Cardiac septum (tissue), 1 donor: ENCODE measurements at places on chromosomes 11 and 22. TPM values are rescaled to one million over a fixed set of nuclear protein-coding genes. Genes with fewer than 3 reads are reported as not detected.

The NRXN2 gene
- 3.5 TPM for total RNA-seq

The KBTBD3 gene
- total RNA-seq = 7.2 TPM

The GGTLC3 gene
- total RNA-seq = not detected

The ANO5 gene
- 58.4 TPM for total RNA-seq

The SCGB1C1 gene
- total RNA-seq = not detected

- DNase-seq = no peak
Observed at GRCh38 chr22:50691521-50691920, 18.9 kb downstream of the SHANK3 start.

DNA sequence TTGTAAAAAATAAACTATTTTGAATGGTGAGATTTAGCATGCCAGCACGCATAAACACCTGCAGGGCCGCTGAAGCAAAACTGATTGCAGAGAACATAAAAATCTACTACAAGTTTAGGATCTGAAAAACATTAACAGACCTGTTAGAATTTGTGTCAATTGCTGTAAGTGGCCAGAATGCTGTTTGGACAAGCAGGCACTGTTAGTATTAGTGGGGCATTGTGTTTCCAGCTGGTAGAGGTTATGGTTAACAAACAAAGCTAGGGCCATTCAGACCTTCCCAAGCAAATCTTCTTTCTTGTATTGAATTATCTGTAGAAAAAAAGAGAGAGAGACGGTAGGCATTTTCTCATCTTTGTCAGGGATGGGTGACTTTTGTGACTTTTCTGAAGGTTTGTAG, 57.6 kb upstream of the OLFML1 start:
- no peak for DNase-seq

GRCh38 chr11:131692151-131692550, 321.7 kb downstream of the NTM start:
- no peak for DNase-seq

DNA sequence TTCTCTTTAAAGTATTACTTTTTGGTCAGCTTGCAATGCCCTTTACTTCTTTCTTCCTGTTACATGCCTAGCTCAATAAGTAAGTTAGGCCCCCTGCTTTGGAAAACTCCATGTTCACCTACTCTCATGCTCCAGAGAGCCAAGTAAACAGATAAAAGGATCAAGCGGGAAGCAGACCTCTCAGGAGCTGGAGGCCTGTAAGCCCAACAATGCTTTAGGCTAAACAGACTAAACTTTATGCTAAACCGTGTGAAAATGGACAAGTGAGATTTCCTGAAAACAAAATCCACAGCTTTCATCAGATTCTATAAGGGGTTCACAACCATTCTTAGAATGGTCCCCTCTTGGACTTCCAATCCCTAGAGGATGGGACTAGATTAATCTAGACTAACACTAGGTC, 40.2 kb downstream of the CELF1 start:
- no peak for DNase-seq

DNA sequence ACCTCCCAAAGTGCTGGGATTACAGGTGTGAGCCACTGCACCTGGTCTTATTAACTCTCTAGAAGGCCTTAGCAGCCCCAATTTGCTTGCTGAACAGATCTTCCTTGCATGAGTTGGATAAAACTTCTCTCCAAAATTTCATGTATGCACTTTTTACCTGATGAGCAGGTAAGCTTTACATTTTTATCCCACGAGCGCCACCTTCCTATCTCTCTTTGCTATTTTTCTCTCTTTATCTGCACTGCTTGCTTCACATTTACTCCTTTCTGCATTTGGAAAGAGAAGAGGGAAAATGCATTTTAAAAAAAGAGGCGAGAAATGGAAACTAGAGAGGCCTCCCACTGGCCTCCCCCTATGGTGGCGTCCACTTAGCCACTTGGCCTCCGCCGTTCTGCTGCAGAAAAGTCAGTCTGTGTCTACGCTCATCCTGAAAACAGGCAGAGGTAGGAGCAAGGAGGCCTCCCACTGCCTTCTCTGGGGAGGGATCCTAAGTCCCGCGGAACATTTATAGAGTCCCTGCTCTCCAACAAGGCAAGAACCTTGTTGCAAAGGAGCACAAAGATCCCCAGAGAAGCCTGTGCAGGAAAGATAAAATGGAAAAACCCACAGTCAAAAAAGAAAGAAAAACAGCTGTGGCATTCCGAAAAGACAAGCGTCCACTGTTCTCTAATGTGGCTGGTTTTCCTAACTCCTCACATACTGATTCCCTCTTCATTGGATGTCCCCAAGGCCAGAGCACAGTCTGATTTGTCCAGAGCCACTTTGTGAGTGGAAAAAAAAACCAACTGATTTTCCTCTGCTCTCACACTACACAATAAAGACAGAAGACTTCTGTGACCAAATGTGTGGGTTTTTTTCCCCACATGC, 62.2 kb upstream of the INCENP start:
- DNase-seq = no peak

DNA sequence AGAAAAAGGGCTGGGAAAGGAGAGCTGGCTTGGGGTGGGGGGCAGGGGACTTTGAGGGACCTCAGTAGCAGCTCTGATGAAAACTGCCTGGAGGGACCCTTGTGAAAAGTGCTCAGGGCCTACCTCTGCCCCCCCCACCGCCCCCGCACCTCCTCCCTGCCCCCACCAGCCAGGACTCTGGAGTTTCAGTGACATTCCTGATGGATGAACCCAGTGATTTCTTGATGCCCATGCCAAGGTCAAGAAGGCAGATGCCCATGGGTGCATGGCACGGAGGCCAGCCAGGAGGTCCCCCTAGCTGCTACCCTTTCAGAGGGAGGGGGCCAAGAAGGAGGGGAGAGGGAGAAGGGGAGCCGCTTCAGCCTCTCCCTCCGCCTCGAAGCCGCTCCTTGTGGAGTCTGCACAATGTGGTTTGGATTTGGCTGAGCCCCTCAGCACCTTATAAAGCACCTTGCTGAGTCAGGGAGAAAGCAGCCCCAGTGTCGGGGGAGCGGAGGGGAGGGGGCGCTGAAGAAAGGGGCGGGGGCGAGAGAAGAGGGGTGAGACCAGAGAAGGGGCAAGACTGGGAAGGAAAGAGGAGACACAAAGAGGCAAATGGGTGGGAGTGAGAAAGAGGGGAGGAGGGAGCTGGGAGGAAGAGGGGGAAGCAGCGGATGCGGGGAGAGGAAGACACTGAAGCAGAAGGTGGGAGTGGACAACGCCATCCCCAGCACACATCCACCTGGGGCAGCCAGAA, 2.1 kb upstream of the CLCF1 start:
- no peak for DNase-seq

DNA sequence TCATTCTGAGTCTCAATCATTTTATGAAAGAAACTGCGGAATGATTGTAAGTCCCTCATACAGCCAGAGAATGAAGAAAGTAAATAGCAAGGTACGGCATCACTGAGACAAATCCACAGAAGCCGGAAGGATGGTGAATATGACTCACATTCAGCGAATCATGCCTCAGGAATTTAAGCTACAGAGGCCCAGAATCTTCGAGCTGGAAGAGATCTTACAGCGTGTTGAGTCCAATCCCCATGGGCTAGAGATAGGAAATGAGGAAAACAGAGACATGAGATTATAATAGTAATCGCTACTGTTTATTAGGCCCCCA, 173.2 kb downstream of the KIF18A start:
- DNase-seq = no peak

DNA sequence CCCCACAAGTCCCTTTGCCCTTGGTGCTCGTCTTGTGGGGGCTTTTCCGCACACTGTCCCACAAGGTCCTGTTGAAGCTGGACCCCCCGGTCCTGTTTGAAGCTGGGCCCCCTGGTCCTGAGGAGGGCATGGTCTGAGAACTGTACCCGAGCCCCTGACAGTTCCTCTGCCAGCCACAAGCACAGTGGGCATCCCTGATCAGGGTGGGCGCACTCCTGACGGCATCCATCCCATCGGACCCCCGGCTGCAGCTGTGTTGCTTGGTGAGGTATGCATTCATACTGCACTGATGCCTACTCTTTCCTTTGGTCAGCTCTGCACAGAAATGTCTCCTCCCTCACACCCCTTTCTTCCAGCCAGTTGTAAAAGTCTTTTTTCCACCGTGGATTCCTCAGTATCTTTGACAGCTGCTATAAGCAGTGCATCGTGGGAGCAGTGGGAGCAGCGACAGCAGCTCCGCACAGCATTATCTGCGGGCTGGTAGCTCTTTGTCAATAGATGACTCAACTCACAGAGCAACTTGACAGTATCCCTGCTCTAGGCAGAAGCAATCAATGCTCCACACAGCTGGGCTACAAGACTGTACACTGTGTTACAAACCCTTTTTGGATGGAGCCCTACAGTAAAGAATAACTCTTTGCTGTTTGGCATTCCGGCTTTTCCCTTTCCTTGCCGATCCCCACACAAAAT, 1030.8 kb upstream of the CCDC90B start:
- DNase-seq = no peak

DNA sequence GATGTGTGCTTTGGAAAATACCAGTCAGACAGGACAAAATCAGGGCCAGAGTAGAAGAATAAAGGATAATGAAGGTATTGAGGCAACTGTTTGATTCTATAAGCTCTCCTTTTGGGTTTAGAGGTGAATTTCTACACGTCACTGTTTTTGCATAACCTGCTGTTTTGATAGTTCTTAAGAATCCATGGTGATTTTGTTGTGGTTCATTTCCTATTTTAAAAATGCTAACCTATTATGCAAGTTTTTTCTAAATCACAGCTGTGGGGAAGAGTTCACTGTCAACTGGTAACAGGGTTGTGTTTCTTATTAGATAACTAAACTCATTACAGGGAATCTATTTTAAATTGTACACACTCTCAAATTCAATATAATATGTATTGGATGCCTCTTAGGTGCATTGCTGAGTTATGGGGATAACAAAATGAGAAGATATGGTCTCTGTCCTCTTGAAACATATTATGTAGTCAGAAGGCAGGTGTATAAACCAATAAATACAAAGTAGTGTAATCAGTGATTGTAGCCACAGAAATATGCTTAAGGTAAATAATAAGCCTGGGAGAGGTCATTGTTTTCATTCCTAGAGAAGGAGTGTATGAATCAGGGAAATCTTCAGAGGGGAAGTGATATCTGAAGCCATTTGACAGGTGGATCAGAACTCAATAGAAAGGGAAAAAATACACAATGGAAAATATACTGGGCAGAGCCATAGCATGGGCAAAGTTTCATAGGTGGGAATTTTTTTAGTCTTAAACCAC, 192.5 kb downstream of the FAT3 start:
- DNase-seq = no peak

DNA sequence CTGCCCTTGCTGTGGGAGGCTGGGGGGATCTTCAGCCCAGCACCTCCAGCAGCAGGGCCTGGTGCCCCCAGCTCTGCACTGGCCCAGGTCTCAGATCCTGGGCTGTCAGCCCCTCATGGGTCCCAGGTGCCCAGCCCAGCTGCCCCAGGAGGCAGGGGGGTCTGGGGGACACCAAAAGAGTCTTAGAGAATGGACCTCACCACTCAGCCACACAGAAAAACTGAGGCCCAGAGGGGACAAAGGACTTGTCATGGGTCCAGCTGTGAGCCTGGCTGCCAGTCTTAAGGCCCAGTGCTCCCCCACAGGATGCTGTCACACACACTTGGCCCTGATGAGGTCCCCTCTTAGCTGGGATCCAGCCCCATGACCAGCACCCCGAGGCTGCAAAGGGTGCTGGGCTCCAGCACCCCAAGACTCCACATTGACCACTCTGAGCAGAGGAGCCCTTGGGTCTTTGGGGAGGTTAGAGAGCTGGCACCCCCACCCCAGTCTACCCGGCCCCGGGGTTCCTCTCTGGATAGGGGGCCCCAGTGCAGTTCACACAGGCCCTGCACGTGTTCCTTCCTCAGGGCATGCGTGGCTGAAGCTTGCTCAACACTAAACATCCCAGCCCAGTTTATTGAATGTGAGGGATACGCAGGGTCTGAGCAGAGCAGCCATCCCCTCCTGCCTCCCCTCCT, 54.4 kb downstream of the IGLL5 start:
- peak; percentile 46 for DNase-seq

GRCh38 chr11:118621784-118622375, 14.5 kb downstream of the PHLDB1 start:
- DNase-seq = no peak

DNA sequence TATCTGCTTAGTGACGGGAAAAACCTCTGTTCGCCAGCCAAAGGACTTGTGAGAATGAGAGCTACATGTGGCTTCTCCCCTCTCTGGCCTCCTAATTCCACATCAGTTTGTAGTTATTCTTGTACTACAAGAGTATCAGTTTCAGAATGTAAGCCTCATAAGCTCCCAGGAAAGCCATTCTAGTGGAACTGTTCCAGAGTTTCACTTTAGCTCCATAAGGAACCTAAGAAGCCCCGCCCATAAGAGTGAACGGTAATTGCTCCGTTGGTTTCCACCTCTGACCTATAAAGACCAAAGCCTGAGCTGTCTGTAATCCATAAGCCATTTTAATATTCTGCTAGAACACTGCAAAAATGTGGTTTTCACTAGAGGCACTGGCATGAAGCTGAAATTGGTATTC, 53.0 kb downstream of the SIK3 start:
- no peak for DNase-seq

- DNase-seq = no peak
Observed at GRCh38 chr11:68411501-68411991, 49.0 kb upstream of the PPP6R3 start.

DNA sequence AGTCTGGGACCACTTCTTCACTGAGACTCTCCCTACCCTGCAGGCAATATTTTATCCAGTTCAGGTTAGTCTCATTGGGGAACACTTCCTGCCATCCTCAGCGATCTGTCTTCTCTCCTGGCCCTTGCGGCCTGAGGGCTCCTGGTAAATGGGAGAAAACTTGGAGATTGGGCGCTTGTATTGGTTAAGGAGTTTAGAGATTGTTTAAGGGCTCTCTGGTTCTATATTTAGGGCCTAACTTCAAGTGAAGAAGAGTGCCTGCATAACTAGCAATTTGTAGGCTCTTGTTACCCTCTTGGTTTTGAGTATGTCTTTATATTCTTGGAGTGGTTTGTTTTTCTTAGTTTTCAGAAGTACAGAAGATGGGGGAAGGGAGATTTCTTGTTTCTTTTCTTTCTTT, 72.7 kb downstream of the TRAF6 start:
- no peak for DNase-seq

- no peak for DNase-seq
Observed at GRCh38 chr11:96388891-96389719, 607 bp downstream of the CCDC82 start.

GRCh38 chr11:66820381-66820780, 22.9 kb upstream of the RCE1 start:
- DNase-seq = no peak

DNA sequence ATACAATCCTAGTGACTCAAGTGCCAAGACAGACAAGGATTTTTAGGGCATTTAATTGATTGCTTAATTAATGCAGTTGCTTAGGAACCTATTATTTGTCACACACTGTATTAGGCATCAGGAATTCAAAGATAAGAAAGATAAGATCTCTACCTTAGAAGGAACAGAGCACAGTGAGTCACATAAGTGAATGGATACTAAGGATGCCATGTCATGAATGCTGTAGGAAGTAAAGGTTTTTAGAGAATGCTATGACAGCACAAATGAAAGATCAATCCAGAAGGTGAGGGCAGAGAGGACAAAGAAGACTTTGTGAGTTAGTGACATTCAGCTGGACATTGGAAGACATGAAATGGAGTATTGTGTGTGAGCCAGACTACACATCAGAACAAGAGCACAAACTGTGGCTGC, 147.9 kb upstream of the DDI1 start:
- DNase-seq = no peak
